Vagina (tissue), 2 donors: ENCODE measurements at places on chromosomes 6 and 20.

- no peak for DNase-seq
These were observed 128.2 kb downstream of the SASH1 start for GRCh38 chr6:148470606-148471465.

GRCh38 chr20:47506850-47507249, 5.2 kb downstream of the NCOA3 start:
- no peak for DNase-seq

DNA sequence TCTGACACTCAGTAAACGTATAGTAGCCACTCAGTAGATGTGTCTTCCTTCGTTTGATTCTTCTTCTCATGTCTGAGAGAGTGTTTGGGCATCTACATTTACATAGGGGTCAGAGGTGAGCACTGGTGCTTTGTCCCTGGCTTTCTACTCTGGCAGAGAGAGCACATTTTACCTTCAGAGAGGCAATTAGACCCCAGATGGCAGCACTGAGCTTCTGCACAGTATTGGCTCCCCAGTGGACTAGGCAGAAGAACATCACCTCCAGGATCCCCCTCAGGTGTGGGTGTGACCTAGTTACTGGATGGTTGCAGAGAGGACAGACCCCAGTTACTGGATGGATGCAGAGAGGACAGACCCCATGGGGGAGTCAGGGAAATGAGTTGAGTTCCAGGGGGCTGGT, 327.2 kb downstream of the DHX35 start:
- no peak for DNase-seq

GRCh38 chr6:158863646-158864045, 44.5 kb upstream of the EZR start:
- no peak for DNase-seq

- peak; percentile 87 for DNase-seq
These were observed 598 bp downstream of the TMEM239 start for GRCh38 chr20:2816583-2817340.

DNA sequence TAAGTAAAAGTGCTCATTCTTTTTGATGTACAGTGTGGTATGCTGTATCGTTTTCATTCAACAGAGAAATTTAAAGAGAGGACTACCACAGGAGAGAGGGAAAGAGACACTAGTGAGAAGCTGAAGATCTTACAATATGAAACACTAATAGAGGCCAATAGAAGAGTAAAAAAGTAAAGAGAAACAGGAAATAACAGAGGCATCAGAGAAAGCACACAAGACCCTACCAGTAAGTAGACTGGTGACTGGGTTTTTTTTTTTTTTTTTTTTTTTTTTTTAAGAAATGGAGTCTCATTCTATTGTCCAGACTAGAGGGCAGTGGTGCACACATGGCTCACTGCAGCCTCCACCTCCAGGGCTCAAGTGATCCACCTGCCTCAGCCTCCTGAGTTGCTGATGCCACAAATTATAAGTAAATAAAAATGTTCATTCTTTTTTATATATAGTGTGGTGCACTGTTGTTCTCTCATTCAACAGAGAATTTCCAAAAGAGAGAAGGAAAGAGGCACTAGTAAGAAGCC, 18.8 kb downstream of the ELOVL4 start:
- DNase-seq: no peak

GRCh38 chr6:108874470-108875160, 26.4 kb downstream of the ARMC2 start:
- DNase-seq: no peak

- DNase-seq: no peak
These were observed 5.5 kb upstream of the MUC22 start for GRCh38 chr6:31004794-31005193.

DNA sequence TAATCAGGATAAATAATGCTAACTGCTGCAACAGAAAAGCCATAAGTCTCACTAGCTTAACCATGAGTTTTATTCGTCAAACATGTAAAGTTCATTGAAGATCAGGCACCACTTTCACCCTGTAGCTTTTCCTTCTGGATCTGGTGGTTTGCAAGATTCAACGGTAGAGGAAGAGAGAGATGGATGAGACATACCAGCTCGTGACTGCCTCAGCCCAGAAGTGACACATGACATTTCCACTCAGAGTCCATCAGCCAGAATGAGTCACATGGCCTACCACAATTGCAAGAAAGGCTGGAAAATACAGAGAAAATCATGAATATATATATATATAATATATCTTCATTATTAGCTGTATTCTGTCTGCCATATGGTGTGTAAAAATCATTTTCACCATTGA, 29.0 kb downstream of the SPTLC3 start:
- no peak for DNase-seq

- DNase-seq: no peak
These were observed 158.1 kb downstream of the TBXT start for GRCh38 chr6:166009385-166010031.

DNA sequence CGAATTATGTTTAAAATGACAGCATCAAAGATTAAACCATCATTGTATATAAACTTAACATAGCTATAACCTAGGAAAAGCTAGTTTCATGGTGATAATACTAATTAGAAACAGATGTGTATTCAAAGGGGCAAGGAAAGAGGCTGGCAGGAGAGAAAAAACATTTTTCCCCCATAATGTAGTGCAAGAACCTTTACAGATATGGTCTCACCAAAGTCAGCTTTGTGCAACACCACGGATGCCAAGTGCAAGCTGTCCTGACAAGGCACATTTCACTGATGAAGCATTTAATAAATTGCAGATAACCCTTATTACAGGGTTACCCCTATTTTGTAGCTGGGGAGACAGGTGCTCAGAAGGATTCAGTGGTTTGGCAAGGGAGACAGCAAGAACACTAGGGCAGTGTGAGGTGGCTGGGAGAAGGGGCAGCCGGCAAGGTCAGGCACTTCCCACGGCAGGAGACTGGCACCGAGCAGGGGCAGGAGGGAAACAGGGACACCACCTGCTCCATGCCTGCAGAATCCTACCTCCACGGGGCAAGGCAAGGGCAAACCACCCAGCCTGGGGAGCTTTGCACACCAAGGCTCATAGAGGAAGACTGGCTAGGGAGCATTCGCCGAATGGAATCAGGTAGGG, 6.5 kb downstream of the RPS6KA2 start:
- DNase-seq: peak; percentile 58

DNA sequence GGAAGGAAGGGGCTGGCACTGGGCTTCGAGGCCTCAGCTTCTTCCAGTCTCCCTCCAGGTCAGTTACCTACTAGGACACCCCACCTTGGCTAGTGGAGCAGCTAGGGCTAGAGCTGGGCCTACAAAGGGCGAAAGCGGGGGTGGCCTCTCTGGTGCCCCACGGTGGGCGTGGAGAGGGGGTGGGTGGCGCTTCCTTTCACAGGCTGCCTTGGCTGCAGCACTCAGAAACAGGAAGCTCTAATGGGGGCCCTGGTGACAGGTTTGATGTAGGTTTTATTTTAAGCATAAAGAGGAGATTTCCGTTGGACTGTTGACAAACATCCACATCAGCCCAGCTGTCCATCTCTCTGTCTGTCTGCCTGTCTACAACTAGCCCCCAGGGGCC, 13.4 kb downstream of the FAM110A start:
- no peak for DNase-seq

DNA sequence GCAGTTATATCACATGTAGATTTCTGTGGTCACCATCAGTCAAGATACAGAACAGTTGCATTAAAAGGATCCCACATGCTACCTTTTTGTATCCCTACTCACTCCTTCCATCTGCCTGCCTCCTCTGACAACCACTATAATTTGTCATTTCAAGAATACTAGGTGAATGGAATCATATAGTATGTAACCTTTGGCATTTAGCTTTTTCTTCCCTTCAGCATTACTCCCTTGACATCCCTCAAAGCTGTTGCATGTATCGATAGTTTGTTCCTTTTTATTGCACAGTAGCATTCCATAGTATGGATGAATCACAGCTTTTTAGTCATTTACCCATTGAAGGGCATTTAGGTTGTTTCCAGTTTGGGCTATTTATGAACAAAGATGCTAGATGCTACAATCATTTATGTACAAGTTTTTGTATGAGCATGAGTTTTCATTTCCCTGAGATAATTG, 26.1 kb downstream of the NCOA7 start:
- DNase-seq: no peak

GRCh38 chr20:34075647-34076046, 36.4 kb downstream of the EIF2S2 start:
- DNase-seq: no peak

DNA sequence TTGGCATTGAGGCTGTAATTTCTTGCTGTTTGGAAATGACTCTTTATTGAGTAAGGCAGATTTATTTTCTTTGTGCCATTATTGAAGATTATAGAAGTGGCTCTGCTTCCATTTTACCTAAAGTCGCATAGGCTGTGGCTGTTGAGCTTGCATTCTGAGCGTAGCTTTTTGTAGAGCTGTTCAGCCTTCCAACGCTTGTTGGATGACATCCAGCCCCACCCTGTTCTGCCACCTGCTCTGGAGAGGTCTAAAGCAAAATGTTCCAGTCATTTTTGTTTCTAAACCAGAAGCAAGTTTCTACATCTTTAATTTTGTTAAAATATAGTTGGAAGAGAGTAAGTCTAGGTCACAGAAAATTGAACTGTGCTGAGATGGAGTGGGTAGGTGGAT, 24.4 kb downstream of the UST start:
- no peak for DNase-seq

GRCh38 chr6:104754788-104755409, 104.8 kb downstream of the HACE1 start:
- no peak for DNase-seq

DNA sequence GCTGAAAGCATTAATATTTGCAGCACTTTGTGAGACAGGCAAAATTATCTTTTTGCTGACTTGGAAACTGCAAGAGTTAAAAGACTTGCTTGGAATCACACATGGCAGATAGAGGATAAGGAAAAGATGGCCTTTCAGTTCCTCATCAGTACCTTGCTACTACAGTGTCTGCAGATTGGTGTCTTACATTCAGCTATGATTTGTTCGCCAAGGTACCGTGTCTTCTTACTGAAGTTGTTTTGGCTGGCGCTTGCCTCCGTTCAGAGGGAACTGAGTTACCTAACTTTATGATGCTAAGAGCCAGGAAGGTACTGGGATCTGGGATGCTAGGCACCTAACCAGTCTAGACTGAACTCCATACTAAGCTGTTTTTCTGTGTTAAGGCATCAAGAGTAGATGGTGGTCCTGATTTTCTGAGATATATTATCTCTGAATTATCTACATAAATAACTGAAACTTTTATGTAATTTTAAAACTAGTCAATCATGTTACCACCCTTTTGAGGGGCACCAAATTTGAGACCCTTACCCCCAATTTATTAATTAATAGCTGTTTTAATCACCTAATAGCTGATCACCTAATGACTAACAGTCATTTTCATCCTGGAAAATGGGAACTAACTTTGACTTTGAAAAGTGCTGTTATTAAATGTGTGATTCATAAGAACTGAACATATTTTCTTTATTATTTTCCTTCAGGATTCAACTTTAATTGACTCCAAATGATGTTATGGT, 2.5 kb downstream of the WTAP start:
- no peak for DNase-seq

- DNase-seq: no peak
These were observed 912 bp upstream of the OR12D3 start for GRCh38 chr6:29376003-29376402.

GRCh38 chr20:61845233-61845671, 220.4 kb downstream of the TAF4 start:
- no peak for DNase-seq
